ENCODE measurements at places on chromosomes 1 and 21. TPM values are rescaled to one million over a fixed set of nuclear protein-coding genes. Genes with fewer than 3 reads are reported as not detected.

Gene ILF2
- 50.0 TPM for total RNA-seq

- DNase-seq: peak; percentile 82
Measured at GRCh38 chr1:246647113-246647512, 77.1 kb upstream of the SCCPDH start.

- DNase-seq: no peak
Measured at GRCh38 chr1:236509203-236509602, 14.6 kb upstream of the LGALS8 start.

- DNase-seq: no peak
Measured at GRCh38 chr1:14142397-14143100, 442.6 kb downstream of the PRDM2 start.

- DNase-seq: no peak
Measured at GRCh38 chr1:232518349-232518748, 111.6 kb downstream of the SIPA1L2 start.

DNA sequence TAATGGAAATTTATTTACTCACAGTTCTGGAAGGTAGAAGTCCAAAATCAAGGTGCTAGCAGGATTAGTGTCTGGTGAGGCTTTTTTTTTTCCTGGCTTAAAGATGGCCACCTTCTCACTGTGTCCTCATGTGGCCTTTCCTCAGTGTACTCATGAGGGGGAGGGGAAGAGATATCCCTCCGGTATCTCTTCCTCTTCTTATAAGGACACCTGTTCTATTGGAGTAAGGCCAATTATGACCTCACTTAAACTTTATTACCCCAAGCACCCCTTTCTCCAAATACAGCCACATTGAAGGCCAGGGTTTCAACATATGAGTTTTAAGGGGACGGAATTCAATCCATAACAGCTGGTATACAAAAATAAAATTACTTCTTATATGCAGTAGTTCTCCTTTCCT, 203.7 kb upstream of the C1orf87 start:
- DNase-seq: no peak
